Fibroblast of skin of right quadriceps (primary cell): ENCODE measurements at places on chromosomes 12 and 14.

- DNase-seq, result no peak
These were observed 8.2 kb downstream of the VDR start for GRCh38 chr12:47896633-47897032.

- no peak for DNase-seq
These were observed 675 bp downstream of the NEDD8 start for GRCh38 chr14:24231263-24232120.

DNA sequence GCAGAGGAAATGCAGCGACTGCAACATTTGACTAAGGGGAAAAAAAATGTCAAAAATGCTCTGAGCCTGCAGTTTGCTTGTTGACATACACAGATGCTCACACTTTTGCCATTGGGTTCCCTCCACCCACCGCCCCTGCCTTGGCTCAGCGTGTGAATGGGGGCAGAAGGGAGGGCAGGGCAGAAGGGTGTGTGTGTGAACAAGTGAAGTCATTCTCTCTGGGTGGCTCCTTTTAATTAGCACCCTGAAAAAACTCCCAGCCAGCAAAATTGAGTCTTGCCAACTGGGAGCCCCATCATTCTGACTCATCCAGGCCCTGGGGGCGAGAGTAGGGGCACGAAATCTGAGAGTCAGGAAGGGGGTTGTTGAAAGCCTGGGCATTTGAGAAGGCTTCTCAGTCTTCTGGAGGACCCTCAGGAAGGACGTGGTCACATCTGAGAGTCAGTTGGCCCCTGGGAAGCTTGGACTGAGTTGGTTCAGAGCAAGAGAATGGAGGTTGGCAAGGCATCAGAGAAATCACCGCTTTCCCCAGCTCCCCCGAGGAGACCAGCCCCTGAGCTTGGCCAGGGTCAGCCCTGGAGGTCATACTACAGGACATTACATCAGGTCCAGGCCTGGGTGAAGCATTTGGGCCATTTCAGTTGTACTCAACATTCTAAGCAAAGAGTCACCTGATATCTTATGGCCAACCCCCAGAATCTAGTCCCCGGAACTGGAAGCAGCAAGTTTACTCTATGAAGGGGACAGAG, 22.7 kb upstream of the KRT78 start:
- DNase-seq, result peak; percentile 89

DNA sequence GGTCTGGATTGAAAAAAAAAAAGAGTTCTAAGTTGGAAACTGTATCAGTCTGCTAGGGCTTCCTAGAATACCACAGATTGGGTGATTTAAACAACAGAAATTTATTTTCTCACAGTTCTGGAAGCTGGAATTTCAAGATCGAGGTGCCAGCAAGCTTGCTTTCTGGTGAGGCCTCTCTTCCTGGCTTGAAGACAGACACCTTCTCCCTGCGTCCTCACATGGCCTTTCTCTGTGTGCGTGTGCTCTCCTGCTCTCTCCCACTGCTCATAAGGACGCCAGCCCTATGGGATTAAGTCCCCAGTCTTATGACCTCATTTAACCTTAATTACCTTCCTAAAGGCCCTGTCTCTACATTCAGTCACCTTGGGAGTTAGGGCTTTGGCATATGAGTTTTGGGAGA, 215.5 kb downstream of the PIK3C2G start:
- no peak for DNase-seq

DNA sequence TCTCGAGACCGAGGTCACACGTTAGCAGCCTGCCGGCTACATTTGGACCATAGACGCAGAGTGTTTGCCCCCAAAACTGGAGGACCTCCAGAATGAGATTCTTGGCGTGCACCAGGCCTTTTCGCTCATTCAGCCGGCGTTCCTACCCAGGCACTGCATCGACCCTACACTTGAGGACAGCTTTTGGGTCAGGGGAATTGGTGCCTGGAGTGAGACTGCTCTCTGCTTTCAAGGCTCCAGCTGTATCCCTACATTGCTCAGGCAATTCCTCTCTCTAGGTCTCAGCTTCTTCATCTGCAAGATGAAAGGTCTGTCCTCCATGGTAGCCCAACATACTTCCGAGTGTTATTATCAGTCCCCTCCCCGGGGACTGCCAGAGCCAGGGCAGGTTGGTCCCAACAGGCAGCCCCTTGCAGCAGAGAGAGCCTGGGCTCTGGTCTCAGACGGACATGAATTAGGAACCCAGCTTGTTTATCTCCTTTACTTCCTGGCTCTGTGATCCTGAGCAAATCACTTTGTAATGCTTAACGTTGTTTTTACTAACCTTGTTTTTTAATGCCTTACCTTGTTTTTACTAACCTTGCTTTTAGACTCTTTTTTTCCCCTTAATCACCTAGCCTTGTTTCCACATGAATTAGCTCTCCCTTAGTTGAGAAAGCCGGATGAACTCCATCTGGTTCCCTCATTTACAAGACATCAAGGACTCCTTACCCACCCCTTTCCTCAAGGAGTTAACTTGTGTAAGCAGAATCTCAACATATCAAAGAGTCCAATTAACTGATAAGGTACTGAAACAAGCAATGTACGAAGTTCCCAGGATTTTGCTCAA, 892 bp downstream of the TCHP start:
- no peak for DNase-seq

DNA sequence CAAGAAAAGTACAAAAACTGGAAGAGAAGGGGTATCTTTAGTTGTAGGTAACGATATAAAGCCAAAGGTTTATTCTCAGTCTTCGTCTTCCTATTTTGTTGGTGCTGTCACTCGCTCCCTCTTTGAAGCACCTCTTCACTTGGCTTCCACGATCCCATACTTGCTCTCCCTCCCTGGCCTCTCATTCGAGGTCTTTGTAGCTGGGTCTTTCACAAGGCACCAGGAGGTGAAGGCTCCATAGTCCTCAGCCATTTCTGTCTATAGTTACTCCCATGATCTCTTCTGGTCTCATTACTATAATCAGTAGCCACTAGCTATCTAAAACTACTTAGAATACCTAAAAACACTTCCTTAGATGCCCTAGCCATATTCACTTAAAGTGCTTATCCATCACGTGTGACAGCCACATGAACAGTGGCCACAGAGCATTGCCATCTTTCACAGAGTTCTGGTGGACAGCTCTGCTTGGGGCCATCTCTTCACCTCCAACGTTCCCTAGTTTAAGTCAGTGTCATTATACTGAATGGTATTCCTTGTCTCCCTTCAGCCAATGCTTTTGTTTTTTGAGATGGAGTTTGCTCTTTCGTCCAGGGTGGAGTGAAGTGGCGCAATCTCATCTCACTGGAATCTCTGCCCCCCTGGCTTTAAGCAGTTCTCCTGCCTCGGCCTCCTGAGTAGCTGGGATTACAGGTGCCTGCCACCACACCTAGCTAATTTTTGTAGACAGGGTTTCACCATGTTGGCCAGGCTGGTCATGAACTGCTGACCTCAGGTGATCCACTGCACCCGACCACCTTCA, 57.1 kb downstream of the ATP2A2 start:
- no peak for DNase-seq

DNA sequence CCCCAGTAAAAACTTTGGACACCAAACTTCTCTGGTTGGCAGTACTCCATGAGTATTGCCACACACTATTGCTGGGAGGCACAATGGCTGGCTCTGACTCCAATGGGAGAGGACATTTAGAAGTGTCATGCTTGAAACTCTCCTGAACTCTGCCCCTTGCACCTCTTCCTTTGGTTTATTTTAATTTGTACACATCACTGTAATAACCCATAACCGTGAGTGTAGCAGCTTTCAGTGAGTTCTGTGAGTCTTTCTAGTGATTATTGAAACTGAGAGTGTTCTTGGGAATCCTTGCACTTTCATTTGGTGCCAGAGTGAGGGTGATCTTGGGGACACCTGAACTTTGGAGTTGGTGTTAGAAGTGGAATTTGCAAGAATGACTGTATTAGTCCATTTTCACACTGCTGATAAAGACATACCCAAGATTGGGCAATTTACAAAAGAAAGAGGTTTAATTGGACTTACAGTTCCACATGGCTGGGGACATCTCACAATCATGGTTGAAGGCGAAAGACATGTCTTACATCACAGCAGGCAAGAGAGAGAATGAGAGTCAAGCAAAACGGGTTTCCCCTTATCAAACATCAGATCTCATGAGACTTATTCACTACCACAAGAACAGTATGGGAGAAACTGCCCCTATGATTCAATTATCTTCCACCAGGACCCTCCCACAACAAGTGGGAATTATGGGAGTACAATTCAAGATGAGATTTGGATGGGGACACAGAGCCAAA, 41.3 kb upstream of the CEP83 start:
- no peak for DNase-seq

GRCh38 chr14:30996892-30997659, 28.4 kb upstream of the AP4S1 start:
- no peak for DNase-seq

DNA sequence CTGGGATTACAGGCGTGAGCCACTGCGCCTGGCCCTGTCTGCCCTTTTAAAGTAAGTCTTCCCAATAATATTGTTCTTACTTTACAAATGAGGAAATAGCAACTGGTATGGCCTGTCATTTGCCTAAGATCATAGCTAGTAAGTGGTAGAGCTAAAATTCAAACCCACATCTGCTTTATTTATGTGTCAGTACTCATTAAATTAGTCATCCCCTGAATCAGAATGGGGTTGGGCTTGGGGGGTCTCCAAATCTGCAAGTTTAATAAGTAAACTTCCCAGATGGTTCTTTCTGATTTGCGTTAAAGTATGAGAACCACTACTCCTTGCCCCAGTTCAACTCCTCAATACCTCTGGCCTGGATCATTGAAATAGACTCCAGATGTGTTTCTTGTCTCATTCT, 96.2 kb downstream of the FAR2 start:
- peak; percentile 49 for DNase-seq

DNA sequence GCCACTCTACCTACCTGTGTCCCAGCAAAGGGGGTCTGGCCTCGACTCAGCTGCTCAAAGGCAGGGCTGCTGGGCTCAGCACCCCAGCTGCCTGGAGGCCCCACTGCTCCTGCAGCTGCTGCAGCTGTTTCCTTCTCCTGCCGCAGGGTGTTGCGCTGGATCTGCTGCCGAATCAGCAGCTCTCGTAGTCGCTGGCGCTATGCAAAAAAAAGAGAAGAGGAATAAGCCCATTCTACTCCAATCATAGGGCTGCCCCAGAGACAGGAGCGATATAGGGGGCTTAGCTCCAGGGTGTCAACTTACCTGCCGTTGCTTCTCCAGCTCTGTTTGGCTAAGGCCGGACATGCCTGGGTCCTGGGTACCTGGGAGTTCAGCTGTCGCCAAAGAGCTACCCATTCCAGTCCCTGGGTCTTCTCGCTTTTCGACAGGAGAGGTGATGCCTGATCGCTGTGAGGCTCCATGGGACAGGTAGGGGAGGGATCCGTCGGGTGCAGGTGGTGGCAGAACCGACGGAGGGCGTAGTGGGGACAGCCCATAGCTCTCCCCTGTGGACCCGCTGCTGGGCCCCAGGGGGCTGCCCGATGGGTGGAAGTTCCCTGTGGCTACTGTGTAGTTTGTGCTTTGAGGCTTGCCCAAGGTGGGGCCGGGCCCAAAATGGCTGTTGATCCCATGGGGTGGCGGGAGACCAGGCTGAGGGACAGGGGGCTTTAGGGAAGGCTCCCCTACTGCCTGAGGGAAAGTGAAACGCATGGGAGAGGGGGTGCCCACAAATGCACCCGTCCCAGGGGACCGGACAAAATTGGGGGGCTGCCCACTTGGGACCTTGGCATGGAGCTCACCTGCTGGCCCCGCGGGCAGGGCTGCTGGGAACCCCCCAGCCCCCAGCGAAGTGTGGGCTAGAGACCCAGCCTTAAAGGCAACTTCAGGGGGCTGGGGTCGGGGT, 20.9 kb downstream of the KMT2D start:
- DNase-seq, result no peak
